ENCODE measurements at places on chromosomes 7 and 10. TPM values are rescaled to one million over a fixed set of nuclear protein-coding genes. Genes with fewer than 3 reads are reported as not detected.

TDRD1 gene
- polyA plus RNA-seq = 0.04 TPM

SPDYE6 gene
- polyA plus RNA-seq = not detected

- H3K36me3 ChIP-seq = no peaks in the 10 kb centered on the region
- H3K4me1 ChIP-seq = no peaks in the 10 kb centered on the region
- no peak overlapping the region for H3K27ac ChIP-seq
- no peaks in the 10 kb centered on the region for H3K27me3 ChIP-seq
Observed at GRCh38 chr7:154364170-154364569, 312.0 kb downstream of the DPP6 start.

- no peak for DNase-seq
- H3K27ac ChIP-seq = no peak overlapping the region
- H3K27me3 ChIP-seq = no peaks in the 10 kb centered on the region
- H3K36me3 ChIP-seq = no peaks in the 10 kb centered on the region
Observed at GRCh38 chr7:96679886-96680285, 29.8 kb downstream of the SEM1 start.

DNA sequence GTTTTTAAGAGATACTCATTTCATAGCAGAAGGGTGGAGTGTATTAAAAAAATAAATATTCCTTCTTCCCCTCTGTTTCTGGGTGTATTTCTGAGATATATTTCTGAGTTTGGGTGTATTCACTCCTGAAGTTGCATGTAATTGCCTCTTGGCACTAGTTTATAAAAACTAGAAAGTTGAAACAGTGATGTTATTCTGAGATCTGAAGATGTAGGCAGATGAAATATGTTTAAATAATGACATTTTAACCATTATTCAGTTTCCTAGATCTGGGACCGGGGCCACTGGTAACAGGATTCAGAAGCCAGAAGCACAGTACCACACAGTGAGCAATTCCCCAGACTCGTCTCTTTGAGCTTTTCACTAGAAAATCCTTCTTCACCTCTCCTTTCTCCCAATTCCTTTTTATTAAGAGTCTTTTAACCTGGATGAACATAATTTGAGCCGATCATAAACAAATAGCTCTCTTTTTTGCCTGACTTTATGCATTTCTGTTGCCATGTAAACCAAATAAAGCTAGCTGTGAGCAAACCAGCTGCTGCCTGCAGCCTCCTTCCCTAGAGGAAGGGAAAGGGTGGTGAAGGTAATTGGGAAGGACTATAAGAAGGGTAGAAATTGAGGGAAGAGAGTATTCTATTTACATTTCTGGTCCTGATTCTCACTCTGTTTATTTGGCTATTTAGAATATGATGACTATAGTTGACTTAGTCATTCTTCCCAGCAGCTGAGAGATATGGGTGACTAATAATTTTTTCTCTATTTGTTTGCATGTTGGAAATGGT, 101.8 kb upstream of the STRIP2 start:
- H3K36me3 ChIP-seq = no peaks in the 10 kb centered on the region
- H3K4me3 ChIP-seq = no peak overlapping the region
- H3K27me3 ChIP-seq = no peaks in the 10 kb centered on the region
- DNase-seq = no peak
- H3K4me1 ChIP-seq = no peaks in the 10 kb centered on the region
- H3K27ac ChIP-seq = no peak overlapping the region

- no peak overlapping the region for H3K27ac ChIP-seq
- H3K4me3 ChIP-seq = no peak overlapping the region
- no peaks in the 10 kb centered on the region for H3K36me3 ChIP-seq
- DNase-seq = no peak
- no peaks in the 10 kb centered on the region for H3K4me1 ChIP-seq
- no peaks in the 10 kb centered on the region for H3K27me3 ChIP-seq
Observed at GRCh38 chr7:36755484-36755883, 31.2 kb upstream of the AOAH start.

DNA sequence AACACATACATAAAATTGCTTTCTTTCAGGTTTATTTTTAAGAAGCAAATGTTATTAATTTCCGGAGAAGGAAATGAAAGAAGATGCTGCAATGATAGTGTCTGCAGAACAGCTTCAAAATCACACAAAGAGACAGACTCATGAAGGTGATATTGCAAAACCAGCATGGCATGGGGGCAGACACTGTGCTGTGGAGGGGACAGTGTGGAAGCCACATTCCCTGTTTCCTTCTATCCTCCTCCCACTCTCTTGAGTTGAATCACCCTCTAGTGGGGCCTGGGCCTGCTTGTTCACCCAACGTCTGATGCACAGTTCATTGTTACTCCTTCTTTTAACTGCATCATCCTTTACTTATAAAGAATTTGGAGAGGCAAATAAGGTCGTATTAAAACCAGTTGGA, 104.0 kb upstream of the INSIG1 start:
- no peak for DNase-seq
- H3K4me1 ChIP-seq = no peaks in the 10 kb centered on the region
- no peak overlapping the region for H3K4me3 ChIP-seq

GRCh38 chr10:59829601-59830000, 76.3 kb upstream of the MRLN start:
- H3K36me3 ChIP-seq = no peaks in the 10 kb centered on the region
- no peak overlapping the region for H3K27ac ChIP-seq
- peaks cover 12% of the 10 kb centered on the region for H3K4me1 ChIP-seq
- DNase-seq = no peak
- no peaks in the 10 kb centered on the region for H3K27me3 ChIP-seq

- H3K36me3 ChIP-seq = no peaks in the 10 kb centered on the region
- H3K27ac ChIP-seq = no peak overlapping the region
- no peak overlapping the region for H3K4me3 ChIP-seq
- H3K27me3 ChIP-seq = no peaks in the 10 kb centered on the region
- DNase-seq = peak; percentile 64
Observed at GRCh38 chr10:91032611-91033206, 111.8 kb upstream of the ANKRD1 start.

DNA sequence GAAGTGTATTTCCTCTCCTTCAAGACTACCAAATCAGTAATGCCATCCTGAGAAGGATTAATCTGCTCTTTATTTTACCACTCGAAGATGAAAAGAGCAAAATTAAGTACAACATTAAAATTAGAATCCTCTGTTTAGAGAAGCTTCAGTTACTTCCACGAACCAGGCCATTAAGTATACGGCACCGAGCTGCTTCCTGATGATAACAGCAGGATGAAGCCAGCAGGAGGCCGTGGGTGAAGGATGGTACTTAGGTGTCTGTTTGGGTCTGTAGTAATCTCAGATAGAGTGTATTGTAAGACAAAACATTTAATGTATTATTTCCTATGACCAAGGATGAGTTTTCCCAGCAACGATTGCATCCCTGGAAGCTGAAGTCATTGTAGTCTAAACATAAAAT, 362.8 kb downstream of the SFMBT2 start:
- no peaks in the 10 kb centered on the region for H3K27me3 ChIP-seq
- no peaks in the 10 kb centered on the region for H3K4me1 ChIP-seq
- no peaks in the 10 kb centered on the region for H3K36me3 ChIP-seq
- H3K27ac ChIP-seq = no peak overlapping the region
